NCI-H1417 treated with DMSO at 0.1 percent for 48 hours (cell line): ENCODE measurements at places on chromosomes 3 and 15.

- DNase-seq: peak; percentile 50
Measured at GRCh38 chr15:35545316-35545823, 595 bp downstream of the DPH6 start.

DNA sequence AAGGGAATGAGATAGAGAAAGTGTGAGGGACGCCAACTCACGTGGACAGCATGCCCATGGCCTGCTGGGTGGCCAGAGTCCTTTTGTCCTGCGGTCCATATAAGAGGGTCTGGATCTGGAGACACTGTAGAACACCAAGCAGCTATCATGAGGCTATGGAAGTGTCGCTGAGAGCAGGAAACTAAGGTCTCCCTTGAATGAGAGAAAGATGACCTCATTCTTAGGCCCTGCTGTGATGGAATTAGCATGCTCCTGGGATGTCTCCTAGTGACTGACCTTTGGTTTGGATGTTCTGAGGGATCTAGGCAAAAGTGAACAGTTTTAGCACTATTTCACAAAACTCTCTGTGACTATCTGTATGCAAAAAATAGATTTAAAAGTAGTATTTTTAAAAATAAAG, 34.4 kb downstream of the SYNM start:
- DNase-seq: no peak

GRCh38 chr3:112799946-112800345, 46.7 kb downstream of the CD200R1L start:
- no peak for DNase-seq

DNA sequence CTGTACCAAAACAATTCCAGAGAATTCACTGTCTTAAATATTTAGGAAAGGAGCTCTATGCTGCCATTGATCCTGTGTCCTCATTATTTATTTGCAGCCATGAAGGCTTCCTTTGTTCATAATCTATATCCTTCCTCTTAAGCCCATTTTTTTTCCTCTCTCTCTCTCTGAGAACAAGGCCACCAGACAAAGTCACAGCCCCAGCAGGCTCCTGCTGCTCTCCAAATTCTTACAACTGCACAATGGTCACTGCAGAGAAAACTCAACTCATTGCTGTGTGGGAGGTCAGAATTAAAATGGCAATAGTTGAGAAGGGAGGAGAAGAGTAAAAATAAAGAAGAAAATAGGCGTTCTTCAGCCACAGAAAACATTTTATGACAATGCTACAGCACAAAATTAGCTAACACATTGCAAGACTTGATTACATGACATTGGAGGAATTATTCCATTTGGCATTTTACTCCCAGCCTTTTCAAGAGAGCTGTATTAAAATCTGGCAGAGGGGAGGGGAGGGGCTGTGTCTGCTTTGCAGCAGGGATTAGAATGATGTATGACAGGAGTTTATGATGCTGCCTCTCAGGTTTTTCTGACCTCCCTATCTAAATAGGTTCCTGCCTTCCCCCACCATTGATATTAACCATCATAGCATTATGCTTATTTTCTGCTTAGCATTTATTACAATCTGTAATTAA, 399.7 kb upstream of the THBS1 start:
- no peak for DNase-seq

DNA sequence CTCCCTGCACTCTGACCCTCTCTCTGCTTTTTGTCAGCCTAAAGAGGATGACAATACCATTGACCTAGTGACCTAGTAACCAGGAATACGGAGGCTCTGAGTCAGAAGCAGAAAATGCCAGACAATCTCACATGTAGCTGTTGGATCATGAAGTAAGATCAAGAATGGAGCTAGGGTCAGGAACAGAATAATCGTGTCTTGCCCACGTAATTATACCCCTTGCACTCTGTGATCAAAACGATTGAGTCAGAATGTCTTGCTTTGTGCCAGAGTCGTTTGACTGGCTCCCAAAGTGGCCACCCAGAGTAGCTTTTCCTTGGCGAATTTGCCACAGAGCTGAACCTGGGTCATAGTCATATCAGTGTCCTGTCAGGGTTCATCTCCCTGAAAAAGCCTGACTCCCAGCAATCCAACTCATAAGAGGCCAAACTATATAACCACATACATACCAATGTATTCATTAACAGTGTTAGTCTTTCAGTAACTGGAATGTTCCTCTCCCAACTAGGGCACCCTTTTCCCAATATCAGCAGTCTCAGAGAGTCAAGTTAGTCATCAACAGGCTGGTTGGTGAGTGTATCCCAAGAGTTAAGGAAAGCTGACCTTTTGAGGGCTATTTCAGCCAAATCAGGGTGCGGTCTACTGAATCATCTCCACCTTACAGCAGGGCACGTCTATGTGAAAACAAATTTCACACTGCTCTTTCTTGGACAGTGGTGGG, 5.0 kb upstream of the CDV3 start:
- DNase-seq: no peak

DNA sequence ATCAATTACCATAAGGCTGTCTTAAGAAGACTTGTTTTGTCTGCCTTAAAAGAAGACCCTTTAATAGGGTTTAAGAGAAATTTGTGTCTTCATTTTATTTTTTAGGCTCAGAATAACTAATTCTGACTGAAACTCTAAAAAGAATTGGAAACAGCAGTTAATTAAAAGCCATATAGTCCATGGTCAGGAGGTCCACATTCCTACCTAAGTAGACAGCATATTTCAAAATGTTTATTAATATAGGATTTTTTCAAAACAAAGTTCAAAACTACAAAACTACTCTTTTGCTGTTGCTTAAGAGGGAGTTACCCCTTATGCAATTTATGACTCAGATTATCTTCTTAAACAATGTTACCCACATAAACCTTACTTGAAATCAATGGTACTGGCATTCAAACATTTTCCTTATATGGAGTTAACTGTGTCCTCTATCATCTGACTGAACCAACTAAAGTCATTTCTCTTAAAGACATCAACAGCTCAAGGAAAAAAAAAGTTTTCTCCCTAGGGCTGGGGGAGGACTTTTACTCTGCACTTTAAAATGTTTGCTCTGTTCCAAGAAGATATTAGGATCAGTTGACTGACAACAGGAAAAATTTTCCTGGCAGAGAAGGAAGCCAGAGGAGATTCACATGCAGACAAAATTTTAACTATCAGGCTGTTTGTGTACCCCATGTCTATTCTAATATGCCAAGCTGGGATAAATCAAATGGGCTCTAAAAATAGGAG, 56.8 kb upstream of the NANOGP8 start:
- DNase-seq: no peak

DNA sequence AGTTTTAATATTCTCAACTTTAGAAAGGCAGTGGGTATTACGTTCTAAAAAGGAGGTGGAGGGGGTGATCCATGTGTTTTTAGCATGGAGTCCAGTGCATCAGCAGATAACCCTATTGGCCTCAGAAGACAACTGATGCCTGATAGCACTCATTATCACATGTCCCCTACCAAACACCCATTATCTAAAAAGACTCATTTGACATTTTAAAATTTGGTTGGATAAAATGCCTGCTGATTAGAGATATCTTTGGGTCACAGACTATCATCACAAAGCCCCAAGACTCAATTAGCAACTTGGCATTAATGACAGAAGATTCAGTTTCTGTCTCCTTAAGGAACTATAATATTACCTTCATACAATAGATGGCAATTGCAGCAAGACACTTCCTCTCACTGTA, 589.3 kb downstream of the RBMS3 start:
- no peak for DNase-seq

DNA sequence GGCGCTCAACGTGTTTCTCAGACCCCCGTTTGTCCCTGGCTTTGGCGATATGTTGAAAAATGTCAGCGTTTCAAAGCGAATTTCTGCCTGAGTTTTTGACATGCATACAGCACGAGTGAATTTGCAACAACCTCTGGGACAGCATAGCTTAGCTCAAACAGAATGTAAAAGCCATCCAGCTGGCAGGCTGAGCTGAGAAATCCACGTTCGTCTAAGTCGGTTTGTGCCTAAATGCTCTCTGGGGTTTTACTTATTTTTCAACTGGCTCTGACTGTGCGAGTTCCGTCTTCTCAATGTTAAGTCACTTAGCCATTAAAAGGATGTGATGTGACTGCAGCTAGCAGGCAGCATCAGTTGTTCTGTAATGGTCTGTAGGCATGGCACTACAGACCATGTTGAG, 243.5 kb upstream of the SLCO3A1 start:
- DNase-seq: no peak

GRCh38 chr3:55636300-55637195, 149.4 kb upstream of the WNT5A start:
- no peak for DNase-seq

- no peak for DNase-seq
Measured at GRCh38 chr15:40128766-40129660, 20.3 kb upstream of the BMF start.

DNA sequence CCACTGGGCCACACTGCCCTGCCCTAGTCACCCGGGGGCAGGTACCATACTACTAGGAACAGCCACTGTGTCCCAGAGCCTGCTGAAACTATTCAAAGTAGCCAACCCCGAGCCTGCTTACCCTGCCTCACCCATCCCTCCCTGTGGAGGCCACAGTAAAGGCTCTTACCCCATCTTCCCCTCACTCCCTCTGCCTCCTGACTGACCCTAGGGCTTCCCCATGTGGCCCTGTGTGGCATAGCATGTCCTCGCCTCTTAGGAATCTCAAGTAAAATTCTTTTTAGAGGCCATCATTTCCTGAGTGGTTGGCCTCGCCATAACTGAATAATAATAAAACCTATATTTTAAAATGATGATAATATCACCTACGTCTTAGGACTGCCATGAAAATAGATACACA, 112.2 kb upstream of the SLC6A11 start:
- no peak for DNase-seq

DNA sequence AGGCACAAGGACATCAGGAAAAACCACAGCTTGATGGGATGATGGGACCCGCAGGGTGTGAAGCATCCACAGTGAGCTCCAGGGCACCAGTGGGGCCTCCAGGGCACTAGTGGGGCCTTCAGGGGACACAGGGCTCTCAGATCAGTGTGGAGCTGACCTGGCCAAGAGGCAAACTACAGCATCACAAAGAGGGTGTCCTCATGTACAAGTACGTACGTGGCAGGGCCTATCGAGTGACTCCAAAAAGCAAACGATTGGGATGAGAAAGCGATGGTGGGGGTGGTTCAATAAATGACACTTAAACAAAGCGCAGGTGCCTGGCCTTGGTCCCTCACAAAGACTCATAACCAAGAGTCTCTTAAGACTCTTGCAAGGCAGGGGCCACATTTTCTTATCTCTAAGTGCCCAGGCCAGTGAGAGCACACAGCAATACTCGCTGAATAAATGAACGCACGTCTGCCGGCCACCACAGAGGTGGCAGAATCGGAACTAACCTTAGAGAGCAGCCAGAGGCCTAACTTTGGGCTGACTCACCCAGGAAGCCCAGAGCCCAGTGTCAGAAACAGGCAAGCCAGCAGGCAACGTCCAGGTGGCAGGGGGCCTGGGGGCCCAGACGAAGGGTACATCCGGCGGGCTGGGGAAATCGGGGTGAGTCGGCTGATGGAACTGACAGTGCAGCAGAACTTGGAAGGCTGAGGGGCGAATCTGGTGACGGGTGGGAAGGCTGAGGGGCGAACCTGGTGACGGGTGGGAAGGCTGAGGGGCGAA, 8.7 kb downstream of the PCSK6 start:
- no peak for DNase-seq
